ENCODE measurements at places on chromosomes 7 and 10. TPM values are rescaled to one million over a fixed set of nuclear protein-coding genes. Genes with fewer than 3 reads are reported as not detected.

The HGF gene
- total RNA-seq, result not detected

The UCN3 gene
- total RNA-seq, result not detected

The ZNF117 gene
- 34.0 TPM for total RNA-seq

The IDI2 gene
- not detected for total RNA-seq

Measured in glutamatergic neuron (in vitro differentiated cells).